ENCODE measurements at places on chromosomes 7 and 10.

DNA sequence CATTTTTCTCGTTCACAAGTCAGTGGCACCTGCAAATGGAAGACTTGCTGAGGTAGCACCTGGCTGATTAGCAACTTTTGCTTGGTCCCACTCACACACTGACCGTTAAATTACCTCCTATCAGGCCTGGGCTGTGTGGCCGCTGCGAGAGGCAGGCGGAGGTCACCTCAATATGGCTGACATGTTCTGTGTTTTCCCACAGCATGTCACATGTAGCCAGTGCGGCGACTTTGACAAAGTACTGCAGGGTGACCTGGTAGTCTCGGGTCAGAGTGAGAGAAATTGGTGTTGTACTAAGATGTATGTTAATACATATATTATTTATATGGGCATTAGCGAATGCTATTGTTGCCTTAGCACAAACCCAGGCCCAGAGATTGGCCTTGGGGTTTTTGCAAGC lies 307.5 kb downstream of the LRMDA start:
- DNase-seq = no peak

GRCh38 chr10:120768227-120768626 lies 82.9 kb upstream of the WDR11 start:
- no peak for DNase-seq

- DNase-seq = no peak
Measured at GRCh38 chr7:50684713-50685075, 98.0 kb downstream of the GRB10 start.

DNA sequence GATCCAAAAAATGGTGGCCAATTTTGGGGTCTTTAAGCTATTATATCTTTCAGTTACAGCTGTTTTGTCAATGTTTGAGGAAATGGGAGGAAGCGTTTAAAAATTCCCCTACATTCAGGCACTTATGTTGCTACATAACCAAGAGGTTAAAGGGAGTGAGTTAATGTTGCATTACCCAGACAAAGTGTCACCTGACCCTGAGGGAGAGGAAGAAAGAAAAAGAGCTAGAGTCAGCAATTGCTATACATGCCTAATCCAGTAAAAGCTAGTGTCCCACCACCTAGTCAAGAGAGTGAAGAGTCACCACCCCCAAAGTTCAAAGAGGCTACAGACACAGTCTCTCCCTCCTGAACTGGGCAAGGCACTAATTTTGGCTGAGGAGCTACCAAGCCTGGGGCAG lies 69.5 kb upstream of the ZNF92 start:
- no peak for DNase-seq

GRCh38 chr7:44154703-44155102 lies 13.6 kb upstream of the MYL7 start:
- DNase-seq = no peak

- no peak for DNase-seq
Measured at GRCh38 chr7:117992635-117993376, 119.6 kb upstream of the CTTNBP2 start.

DNA sequence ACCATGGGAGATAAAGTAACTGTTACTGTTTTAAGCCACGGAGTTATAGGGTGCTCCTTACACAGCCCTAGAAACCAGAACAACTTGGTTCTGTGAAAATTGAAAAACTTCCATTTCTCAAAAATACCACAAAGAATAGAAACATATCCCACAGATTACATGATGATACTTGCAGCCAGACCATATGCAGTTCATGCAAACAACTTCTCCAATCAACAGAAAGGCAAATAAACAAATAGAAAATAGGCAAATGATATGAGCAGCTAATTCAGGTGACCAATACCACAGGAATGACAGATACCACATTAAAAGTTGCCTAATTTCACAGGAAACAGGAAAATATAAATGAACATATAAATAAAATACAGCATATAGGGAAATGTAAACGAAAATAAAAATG lies 297.5 kb downstream of the HTR7 start:
- no peak for DNase-seq

GRCh38 chr10:35223016-35223415 lies 96.4 kb downstream of the CREM start:
- no peak for DNase-seq

DNA sequence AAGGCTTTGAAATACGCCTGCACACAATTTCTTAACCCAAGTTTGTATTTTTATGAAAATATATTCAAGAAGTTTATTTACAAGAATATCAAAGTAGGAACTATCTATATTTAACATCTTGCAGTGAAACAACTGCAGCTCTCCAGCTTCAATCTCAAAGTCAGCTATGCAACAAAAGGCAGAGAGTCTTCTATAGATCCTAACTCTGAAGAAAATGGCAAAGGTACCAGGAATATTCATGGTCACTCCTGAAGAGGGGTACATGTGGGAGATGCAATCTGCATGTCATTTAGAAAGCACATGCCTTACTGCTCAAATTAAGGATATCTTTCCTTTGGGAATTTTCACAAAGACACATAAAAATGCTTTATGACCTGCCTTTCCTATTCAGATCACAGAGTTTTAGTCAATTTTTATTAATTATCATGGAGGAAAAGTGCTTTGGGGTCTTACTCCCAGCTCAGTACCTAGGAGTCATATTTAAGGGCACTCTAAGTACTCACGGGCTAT lies 1.5 kb downstream of the ANK3 start:
- DNase-seq = no peak

DNA sequence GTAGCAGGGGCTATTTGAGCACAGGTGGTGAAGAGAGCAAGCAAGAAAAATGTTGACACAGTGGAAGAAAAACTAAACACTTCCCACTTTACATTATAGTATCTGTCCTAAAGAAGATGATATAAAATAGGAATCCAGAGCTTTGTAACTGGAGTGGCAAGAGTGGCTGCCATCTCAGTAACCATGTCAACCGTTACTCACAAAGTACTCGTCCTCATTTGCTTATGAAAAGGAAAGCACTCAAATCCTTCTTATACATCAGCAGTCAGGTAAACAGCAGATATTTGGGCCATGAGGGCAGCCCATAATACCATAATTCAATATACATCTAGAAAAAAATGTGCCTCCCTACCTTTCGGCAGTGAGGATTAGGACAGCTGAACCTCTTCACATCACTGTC lies 70.1 kb downstream of the RNF216 start:
- no peak for DNase-seq

- no peak for DNase-seq
Measured at GRCh38 chr10:48522011-48522765, 82.7 kb downstream of the ARHGAP22 start.

- DNase-seq = no peak
Measured at GRCh38 chr7:1724118-1724910, 54.2 kb downstream of the ELFN1 start.

- no peak for DNase-seq
Measured at GRCh38 chr10:31124852-31125251, 93.2 kb upstream of the ZNF438 start.

DNA sequence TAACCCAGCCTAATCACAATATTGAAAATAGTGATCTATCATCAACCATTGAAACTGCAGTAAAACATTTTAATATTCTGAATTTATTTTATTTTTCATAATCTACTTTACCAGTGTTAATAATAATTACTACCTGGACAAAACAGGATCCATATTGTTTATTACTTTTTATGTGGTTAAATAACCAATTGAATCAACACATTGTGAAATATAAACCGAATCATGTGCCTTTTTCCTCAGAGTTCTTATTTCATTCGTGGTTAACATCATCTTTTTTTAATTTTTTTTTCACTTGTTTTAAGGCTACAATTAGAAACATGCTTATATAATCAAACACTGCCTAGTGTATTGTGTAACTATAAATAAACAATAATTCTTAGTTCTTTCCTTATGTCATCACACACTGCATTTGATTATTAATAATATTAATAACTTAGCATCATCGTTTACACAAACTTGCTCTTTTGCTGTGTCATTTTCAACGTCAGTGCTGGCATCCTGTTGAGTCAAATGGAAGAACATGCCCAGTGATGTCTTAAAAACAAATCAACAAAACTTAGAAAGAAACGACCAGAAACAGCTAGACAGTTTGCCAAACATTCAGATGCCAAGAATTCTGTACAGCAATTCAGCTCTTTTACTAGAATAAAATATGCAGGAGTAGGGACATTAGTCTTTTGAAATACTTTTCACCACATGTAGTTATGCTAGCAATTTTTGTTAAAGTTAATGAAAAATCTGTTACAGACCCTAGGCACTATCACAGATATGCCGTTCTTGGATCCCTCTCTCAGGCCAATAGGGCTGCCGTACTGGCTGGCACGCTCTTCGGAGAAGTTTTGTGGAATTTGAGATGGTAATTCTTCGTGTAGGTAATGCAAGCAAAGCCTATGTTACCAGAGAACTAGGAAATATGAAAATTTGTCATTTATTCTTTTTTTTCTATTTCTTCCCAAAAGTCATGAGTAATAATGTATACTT lies 330.4 kb upstream of the SEMA3A start:
- DNase-seq = peak; percentile 3

- no peak for DNase-seq
Measured at GRCh38 chr10:96890580-96890979, 58.5 kb downstream of the LCOR start.

DNA sequence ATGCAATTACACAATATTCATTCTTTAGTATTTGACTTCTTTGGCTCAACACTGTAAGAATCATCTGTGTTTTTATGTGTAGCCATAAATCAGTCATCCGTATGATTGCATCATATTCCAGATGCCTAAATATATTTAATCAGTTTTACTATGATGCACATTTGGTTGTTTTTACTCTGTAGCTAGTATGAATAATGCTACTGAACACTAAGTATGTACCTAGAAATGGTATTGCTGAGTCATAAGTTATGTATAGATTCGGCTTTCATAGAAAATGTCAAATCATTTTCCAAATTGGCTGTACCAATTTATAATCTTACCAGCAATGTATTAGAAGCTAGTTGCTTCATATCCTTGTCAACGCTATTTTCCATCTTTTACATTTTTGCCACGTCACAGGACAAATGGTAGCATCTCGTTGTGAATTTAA lies 197.3 kb upstream of the PLXNA4 start:
- DNase-seq = no peak

DNA sequence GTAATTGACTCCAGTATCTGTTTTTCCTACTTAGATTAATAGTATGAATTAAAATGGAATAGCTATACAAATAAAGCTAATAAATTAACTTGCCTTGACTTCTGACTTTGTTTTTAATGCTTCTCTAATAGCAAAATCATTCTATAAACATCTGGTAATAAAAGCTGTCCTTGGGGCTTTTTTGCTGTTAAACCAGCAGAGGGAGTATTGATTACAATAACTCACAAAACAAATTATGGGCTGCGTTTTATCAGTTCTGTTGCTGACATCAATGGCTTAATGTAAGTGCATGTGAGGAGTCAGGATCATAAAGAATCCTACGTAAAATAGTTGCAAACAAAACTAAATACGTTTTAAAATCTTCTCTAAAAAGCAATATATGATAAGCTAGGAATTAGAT lies 667.8 kb downstream of the PCDH15 start:
- DNase-seq = no peak

GRCh38 chr7:16078076-16078952 lies 343.0 kb downstream of the CRPPA start:
- no peak for DNase-seq

DNA sequence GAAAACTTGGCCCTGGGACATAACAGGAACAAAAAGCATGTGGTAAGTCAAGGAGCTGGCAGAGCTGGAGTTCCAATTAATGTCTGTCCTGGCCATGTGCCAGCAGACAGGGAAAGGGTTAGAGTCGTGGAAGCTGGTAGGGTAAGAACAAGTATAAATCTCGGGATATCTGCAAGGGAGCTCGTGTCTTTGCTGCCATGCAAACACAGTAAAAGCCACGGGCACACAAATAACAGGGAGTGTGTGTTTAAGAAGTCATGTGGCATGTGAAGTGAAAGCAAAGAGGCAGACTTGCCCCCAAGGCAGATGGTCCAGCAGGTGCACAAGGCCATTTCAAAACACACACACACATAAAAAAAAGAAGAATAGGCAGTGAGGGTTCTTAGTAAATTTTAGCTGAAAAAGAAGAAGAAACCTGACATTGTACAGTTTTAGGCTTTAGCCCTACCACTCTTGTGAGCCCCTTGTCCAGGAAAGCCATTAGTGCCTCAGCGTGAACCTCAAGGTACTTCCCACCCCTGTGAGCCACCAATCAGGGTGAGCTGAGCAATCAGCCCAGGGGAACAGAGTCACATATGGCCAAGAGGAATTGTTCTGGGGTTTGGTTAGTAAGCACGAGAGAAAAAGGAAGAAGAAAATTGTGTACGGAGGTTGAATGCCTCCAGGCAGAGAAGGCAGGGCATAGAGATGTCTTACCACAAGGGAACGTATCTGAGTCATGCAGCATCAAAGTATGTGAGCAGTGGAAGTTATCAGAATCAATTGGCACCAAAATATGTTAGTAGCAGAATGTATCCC lies 32.8 kb upstream of the ARHGAP12 start:
- peak; percentile 15 for DNase-seq

GRCh38 chr7:2982831-2983230 lies 60.8 kb downstream of the CARD11 start:
- no peak for DNase-seq

DNA sequence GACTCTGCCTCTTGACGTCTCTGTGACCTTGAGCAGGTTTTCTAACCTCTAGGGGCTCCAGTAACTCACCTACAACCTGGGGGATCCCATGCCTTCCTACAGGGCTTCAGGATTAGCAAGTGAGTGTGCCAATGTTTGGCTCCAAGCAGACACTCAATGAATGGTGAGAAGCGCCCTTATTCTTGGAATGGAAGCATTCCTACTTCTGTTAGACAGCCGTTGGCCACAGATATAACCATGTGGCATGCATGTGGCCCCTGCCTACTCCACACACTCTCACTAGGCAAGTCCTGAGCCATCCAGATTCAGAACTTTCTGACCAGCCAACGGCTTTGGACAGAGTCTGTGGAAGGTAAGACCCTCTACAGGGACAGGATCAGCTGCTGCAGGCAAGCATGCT lies 108.9 kb upstream of the LYZL2 start:
- no peak for DNase-seq

All from hippocampal formation (tissue), 2 donors.